EL (cell line): ENCODE measurements at places on chromosomes 5 and 9.

DNA sequence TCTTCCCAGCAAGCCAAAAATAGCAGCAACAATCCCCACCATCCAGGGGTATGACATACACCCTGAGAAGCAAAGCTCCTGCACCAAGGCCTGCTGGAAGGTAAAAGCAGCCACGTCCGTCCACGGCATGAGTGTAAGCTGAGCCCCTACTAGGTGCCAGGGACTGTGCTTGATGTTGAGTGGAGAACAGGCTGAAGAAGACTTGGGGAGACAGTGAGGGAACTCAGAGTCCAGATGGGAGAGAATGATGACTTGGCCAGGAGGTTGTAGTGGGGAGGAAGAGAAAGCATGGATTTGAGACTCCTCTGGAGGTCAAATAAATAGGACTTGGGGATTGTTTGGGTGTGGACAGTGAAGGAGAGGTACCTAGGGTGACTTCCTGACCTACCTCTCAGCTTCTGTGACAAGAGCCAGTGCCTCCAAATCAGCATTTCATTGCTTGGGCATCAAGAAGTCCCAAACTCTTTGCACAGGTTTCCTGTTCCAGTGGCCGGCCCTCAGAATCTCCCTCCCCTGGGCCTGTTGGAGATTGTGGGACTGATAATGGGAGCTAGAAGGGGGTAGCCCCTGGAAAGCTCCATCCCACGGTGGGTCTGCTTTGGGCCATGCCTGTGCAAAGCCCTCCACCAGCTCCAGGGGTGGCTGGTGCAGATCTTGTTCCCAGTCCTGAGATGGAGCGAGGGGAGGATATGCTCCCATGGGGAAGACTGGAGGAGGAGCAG lies 58.3 kb upstream of the ADAMTS2 start:
- DNase-seq: no peak

GRCh38 chr5:157965040-157965678 lies 106.2 kb upstream of the CLINT1 start:
- DNase-seq: no peak

GRCh38 chr5:135051872-135052271 lies 17.8 kb upstream of the PITX1 start:
- DNase-seq: no peak

- peak; percentile 58 for DNase-seq
Observed at GRCh38 chr9:78273761-78274160, 23.2 kb upstream of the PSAT1 start.

GRCh38 chr9:37531699-37532098 lies 44.5 kb downstream of the FBXO10 start:
- DNase-seq: no peak

GRCh38 chr5:141349917-141350619 lies at the start of gene PCDHGB1:
Gene PCDHGB1 (plus strand): TSS chr5:141350099. CDS start chr5:141350261, 162 bp downstream.
- peak; percentile 76 for DNase-seq

DNA sequence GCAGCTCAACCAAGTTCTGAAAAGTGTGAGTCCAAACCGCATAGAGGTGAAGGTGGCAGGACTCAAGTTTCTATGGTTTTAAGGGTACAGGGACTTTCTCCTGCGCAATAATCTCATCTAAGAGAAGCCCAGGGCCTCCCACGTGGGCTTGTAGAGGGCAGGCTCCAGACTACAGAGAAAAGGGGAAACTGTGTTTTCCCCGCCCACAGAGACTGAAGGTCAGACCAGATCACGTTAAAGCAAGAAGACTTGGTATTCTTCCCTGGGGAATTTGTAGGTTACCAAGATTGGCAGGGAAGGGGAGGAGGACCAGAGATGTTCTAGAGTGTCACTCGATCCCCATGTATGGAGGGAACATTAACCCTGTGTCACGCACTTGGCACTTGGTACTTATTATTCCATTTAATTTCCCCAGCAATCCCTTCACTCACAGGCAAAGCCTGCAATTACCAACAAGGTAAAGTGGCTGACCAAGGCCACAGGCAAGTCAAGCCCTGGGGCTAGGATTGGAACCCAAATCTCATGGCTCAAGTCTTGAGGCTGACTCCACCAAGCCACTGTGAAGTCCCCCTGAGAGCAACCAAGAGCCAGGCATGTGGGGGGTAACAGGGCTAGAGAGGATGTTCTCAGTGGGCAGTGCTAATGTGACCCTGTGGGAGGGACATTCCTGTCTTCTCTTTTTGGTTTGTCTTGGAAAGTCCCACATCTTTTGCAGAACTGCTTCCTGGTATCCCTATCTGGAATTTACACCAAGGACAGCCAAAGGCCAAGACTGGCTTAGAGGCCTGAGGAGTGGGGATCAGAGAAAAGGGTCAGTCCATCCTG lies 18.3 kb upstream of the NEK6 start:
- DNase-seq: no peak

DNA sequence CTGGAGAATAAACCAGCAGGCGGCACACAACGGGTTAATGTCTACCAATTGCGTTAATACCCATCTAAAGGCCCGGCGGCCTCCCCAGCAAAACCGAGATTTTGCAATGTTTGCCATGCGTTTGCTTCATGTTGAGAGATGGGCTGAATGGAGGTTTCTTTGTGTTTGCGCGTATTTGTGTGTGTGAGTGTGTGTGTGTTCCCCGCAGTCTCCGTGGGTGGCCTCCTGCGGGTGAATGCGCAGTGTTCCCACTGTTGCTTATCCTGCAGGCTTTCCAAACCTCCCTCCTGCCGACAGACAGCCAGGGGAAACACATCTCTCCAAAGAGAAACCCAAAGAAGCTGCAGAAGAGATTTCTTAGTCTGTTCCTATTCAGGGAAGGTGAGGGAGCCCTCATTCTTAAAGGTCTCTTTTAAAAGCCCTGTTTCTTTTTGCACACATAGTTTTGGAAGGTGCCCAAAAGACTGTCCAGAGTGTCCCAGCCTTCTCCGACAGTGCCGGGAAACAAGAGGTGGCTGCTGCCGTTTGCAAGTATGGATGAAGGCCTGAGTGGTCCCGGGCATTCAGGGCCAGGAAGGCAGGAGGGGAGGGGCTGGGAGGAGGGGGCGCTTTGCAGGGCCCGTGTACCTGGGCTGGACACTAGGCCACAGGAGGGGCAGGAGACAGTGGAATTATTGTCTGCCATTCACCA lies 103.8 kb upstream of the ERCC6L2 start:
- no peak for DNase-seq

DNA sequence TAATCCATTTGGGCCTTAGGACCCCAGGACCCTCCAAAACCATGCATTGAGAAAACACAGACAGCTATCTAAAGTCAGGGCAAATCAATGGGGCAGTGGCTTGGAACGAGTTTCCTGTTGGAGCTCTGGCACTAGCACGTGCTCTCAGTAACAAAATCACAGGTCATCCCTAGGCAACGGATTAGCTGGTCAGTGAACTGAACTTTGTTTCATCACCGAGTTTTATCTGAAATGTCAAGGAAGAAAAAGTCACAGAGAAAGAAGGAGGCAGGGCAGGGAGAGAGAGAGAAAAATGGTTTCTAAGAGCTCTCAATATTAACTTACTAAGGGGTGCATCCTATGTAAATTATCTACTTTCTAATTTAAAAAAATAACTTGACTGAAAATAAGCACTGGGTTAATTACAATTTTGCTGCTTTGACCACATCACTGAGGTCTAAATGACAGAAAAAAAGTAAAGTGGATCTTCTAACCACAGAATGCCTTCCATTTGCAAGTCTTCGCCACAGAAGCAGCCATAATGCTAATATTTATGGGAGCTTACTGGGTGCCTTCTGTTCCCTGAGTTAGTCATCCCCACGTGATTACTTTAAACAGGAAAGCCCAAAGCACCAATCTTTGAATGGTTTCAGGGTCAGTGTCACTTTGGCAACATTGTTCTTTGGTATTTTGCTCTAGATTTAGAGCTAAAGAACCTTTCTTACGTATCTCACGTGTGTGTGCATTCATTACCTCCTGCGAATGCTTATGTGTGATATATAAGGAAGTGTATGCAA lies 503.9 kb downstream of the RASEF start:
- DNase-seq: no peak

GRCh38 chr9:32735476-32735875 lies 47.9 kb upstream of the TMEM215 start:
- DNase-seq: no peak

GRCh38 chr5:134568761-134569695 lies 43.6 kb downstream of the JADE2 start:
- peak; percentile 54 for DNase-seq

DNA sequence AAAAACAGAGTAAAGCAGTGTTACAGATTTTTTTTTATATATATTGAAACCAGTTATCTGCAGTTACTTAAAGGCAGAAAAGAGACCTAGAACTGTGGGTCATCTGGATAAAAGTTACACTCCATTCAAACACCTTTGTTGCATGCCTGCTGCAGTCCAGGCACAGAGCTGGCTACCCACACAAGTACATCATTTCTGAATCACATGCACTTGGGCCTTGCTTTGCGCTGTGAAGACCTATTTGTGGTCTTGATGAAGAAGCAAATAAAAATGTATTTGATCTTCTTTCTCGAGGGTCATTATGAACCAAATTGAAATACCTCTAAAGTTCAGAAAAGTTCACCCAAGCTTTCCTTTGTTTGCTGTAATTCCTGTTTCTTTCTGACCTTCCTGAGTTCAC lies 503.0 kb upstream of the ZNF608 start:
- DNase-seq: no peak
